ENCODE measurements at places on chromosomes 7 and 10.
A peak's percentile ranks its signal among the peaks of the same experiment; 100 is the strongest.

- peak; percentile 35 for DNase-seq
Observed at GRCh38 chr10:88791924-88792323, 10.6 kb upstream of the LIPM start.

GRCh38 chr10:60735244-60735643 is 43.0 kb upstream of the CDK1 start:
- DNase-seq, result no peak

DNA sequence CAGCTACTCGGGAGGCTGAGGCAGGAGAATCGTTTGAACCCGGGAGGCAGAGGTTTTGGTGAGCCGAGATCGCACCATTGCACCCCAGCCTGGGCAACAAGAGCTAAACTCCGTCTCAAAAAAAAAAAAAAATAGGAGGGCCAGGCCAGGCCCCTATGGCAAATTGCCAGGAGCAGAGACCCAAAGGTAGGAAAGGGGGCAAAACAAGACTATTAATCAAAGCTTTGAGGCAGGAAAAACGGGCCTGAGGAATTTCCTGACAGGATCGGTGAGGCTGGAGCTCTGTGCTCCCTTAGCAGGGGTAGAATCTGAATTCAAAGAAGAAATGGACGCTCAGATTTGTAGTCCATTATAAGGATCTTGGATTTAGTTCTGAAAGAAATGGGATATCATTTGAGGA is 2.8 kb upstream of the VOPP1 start:
- DNase-seq, result no peak

- no peak for DNase-seq
Observed at GRCh38 chr10:96482815-96483588, 30.7 kb downstream of the TLL2 start.

GRCh38 chr7:120334475-120334874 is 61.5 kb downstream of the KCND2 start:
- DNase-seq, result no peak

DNA sequence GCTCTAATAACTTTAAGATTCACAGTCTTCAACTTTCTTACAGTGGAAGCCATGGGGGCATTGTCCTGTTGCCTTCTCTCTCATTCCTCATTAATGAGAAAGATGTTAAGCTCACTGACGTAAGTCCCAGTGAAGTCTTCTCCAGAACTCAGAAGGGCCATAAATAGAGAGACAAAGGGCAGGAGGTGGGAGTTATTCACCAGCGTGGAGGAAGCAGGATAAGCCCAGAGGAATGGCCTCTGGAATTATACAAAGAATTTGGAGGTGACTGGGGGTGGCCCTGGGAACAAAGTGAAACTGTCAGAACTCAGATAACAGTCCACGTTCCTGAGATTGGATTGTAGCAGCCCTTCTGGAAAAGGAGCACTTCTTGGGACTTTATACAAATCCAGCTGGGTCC is 52.4 kb downstream of the SORBS1 start:
- DNase-seq, result peak; percentile 41

- no peak for DNase-seq
Observed at GRCh38 chr7:126635545-126635944, 617.2 kb downstream of the GRM8 start.

- no peak for DNase-seq
Observed at GRCh38 chr10:78319371-78319770, 285.7 kb downstream of the RPS24 start.

GRCh38 chr10:63618552-63618951 is 97.4 kb downstream of the REEP3 start:
- DNase-seq, result no peak

DNA sequence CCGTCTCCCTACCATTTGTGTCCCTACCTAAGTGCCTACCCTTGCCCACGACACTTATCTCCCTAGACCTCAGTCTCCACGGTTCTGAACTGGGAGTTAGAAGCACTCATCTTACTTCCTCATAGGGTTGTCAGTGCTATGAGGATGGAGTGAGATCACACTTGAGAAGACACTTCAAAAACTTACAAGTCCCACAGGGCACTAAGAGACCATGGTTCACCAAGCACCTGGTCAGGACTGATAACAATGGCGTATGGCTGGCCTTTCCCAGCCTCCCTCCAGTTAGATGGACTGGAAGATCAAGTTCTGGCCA is 43.2 kb downstream of the KCNMA1 start:
- no peak for DNase-seq

DNA sequence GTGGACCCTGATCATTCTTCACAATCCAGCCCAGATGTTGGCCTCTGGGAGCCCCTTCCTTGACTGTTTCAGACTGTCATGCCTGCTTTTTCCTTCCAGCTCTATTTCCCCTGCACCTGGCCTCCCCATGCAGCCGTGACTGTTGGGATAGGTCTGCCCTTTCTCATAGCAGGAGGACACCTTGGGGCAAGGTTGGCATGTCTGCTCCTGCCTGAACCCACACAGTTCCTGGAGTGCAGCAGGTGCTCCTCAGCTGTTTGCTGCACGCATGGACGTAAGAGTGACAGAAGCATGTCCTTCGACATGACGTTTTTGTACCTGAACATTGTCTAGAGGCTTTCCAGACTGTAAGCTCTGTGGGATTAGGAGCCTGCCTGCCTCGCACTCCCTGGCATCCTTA is 24.0 kb downstream of the POR start:
- DNase-seq, result no peak

Measured in fibroblast of skin of back (primary cell).